ENCODE measurements at places on chromosomes 4 and X.

DNA sequence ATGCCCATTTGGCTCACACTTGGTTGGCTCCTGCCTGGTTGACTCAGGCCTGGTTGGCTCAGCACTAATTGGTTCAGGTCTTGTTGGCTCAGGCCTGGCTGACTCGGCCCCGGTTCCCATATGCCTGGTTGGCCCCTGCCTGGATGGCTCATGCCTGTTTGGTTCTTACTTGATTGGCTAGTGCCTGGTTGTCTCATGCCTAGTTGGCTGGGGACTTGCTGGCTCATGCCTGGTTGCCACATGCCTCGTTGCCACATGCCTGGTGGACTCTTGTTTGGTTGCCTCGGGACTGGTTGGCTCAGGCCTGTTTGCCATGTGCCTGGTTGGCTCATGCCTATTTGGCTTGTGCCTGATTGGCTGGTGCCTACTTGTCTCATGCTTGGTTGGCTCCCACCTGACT, 103.7 kb downstream of the APOOL start:
- DNase-seq: no peak

GRCh38 chr4:2787230-2788100, 5.4 kb upstream of the SH3BP2 start:
- DNase-seq: no peak

- no peak for DNase-seq
Measured at GRCh38 chrX:140091125-140091886, 126.0 kb upstream of the CXorf66 start.

DNA sequence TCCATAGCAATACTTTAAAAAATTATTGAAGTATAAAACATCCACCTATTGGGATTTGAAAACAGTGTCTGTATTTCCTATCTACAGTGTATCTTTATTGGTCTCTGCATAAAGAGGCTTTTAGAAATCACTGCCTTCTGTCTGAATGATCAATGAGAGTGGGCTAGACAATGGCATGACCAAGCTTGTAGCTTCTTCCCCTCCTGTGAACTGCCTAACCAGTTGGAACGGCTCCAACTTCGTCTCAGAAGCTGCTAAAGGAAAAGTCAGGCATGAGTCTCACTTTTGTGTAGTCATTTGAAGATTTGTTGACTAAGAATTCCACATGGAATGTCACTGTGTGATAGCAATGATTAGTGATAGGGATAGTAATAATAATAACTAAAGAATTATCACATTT, 64.2 kb downstream of the INTS12 start:
- no peak for DNase-seq

DNA sequence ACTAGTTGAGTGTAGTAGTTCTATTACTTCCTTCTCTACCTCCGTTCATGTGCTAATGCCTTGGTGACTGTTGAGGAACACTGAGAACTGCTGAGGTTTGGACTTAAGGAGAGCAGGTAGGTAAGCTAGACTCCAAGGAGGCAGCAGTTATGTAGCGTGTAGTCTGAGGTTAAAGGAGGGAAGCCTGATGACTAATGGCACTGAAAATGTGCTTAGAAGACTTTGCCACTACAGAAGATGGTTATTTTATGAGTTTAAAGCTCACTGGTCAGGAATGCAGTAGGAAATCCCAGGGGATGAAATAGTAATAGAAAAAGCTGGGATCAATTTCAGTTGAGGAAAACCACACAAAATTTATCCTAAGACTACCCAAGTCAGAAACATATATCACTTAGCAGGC, 1077.3 kb downstream of the RAPGEF2 start:
- no peak for DNase-seq

- DNase-seq: no peak
Measured at GRCh38 chrX:21700967-21701366, 42.8 kb upstream of the KLHL34 start.

DNA sequence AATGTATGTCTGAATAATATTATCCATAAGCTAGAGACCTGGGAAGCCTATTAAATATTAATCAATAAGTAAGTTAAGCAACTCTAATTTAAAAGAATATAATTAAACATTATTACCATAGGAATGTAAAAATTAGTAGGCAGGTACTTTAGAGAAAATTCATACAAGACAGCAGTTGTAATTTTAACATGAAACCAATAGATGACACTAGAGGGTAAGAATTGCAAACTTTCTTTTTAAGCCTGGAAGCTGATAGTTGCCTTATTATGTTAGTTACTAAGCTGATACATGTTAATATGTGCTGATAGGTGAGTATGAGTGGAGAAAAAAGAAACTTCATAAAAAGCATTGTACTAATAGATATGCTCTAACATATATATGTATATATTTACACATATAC, 1157.4 kb downstream of the FAM133A start:
- no peak for DNase-seq

- no peak for DNase-seq
Measured at GRCh38 chr4:17534705-17535104, 19.7 kb downstream of the CLRN2 start.

DNA sequence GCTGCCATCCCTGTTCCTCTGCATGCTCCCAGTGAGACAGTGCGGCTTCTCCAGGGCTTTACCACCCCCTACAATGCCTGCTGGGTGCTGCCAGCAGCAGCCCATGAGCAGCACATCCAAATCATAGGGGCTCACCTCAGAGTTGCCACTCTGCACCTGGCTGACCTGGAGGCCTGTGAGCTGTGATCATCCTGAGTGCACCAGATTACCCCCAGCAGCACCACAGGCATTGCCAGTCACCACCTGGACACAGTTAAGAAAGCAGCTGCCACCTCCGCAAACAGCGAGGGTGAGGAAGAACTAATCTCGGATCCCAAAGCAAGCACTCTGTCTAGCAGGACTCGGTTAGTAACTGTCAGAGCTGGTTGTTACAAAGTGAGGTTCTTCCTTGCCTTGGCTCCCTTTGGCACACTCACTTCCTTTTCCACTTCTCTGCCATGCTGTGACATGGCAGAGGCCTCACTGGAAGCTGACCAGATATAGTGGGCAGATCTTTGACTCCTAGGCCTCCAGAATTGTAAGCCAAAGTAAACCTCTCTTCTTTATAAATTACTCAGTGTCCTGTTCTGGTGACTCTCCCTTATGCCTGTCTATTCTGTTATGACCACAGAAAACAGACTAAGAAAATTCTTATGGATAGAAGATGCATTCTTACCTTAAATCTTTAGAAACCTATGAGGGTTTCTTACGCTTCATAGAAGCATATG, 25.2 kb downstream of the LRIT3 start:
- DNase-seq: no peak
